Right lung (tissue), 10 donors: ENCODE measurements at places on chromosomes 2 and 18.

GRCh38 chr2:794554-795241 lies 117.5 kb upstream of the TMEM18 start:
- DNase-seq = peak; percentile 17

DNA sequence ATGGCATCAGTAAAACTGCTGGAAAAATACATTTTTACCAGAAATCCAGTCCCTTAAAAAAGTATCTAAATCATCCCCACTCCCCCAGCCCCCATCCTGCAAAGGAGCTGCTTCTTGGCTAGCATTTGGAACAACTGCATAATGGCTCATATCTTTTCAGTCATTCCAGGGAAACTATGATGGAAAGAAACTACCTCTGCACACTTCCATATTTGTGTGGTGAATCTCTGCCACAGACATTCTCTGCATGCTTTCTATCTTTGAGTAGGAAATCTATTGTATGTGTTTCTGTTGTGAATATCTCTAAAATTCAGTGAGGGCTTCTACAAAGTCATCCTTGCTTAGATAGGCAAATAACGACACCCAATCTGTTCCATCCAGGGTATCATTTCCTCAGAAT lies 632.3 kb downstream of the LRP1B start:
- DNase-seq = no peak

DNA sequence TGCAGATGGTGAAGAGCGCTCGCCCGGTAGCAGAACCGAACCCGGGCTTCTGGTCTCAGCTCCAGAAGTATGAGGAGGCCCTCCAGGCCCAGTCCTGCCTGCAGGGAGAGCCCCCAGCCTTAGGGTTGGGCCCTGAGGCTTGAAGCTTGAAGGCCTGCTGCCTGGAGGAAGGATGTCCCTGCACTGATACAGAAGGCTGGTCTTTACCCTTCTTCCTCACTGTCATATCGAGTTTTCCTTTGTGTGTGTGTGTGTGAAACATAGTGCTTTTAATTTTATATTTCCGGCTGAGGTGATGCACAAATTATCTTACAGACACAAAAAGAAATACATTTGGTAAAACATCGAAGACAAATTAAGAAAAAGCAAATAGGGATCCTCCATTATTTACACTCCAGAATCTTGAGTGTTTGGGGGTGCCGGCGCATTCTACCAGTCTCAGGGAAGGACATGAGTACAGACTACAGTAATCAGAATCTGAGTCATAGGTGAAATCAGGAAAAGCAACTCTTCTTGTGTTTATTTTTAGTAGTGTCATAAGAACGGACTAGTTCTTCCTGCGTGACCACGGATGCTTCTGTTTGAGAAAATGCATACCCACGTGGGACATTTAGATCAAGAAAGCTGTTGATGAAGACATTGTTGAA lies 1.3 kb downstream of the DUSP28 start:
- DNase-seq = no peak

DNA sequence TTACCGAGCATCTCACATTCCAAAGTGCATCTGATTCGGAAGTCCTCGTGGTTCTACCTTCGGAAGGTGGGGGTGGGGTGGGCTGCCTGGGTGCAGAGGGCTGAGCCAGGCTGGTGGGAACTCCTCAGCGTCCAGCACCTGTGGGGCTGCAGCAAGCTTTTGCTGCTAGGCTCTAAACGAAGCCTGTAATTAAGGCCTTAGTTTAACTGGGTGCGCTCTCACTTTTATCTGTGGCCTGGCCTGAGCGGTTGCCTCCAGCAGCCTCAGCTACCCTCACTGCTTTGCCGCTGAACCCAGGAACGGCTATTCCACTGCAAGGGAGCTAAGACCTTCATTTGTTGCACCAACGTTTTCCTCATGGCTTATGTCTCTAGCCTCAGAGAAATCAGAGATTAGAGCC lies 48.4 kb downstream of the TMEM17 start:
- DNase-seq = no peak

GRCh38 chr2:25034081-25034480 lies 7.8 kb upstream of the EFR3B start:
- no peak for DNase-seq

GRCh38 chr2:197804758-197805714 lies 643 bp downstream of the PLCL1 start:
- no peak for DNase-seq

- DNase-seq = peak; percentile 20
These were observed at the start of gene SLC4A3 for GRCh38 chr2:219627103-219628100. Gene SLC4A3, plus strand, starts transcription at chr2:219627630. Its CDS starts 363 bp downstream, at chr2:219627993.

DNA sequence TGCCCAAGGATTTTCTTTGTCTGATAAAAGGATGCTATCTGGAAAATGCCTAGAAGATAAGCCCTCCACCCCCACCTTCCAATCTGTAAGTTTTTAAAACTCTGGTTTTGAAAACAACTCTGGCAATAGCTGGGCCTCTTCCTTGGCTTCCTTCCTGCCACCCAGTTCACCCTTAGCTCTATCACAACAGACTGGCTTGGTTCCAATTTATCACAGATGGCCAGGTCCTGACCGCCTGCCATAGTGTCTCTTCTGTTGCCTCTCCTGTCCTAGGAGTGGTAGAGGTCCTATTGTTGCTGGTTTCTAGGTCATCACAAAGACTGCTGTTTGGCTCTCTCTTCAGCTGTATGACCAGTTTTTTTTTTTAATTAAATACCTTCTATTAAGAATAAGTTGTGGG lies 1727.9 kb upstream of the SLC39A10 start:
- DNase-seq = no peak

- DNase-seq = no peak
These were observed 467.0 kb upstream of the PKDCC start for GRCh38 chr2:41580806-41581205.

DNA sequence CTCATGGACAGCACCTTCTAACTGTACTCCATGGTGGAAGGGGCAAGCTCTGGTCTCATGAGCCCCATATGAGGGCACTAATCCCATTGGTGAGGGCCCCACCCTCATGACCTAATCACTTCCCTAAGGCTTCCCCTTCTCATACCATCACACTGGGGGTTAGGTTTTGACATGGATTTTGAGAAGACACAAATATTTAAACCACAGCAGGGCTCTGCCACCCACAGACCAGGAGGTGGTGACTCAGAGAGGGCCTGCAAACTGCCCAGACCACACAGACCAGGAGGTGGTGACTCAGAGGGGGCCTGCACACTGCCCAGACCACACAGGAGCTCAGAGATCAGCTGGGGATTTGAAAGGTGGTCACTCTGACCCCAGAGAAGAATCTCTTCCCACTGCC lies 222.0 kb downstream of the KLHL29 start:
- DNase-seq = no peak

- DNase-seq = no peak
These were observed 171.8 kb upstream of the KLHL29 start for GRCh38 chr2:23213196-23213595.

- peak; percentile 85 for DNase-seq
These were observed at the start of gene CCDC93 for GRCh38 chr2:118013724-118014491. Gene CCDC93, minus strand, starts transcription at chr2:118014070. Its CDS starts 75 bp downstream, at chr2:118013995.

DNA sequence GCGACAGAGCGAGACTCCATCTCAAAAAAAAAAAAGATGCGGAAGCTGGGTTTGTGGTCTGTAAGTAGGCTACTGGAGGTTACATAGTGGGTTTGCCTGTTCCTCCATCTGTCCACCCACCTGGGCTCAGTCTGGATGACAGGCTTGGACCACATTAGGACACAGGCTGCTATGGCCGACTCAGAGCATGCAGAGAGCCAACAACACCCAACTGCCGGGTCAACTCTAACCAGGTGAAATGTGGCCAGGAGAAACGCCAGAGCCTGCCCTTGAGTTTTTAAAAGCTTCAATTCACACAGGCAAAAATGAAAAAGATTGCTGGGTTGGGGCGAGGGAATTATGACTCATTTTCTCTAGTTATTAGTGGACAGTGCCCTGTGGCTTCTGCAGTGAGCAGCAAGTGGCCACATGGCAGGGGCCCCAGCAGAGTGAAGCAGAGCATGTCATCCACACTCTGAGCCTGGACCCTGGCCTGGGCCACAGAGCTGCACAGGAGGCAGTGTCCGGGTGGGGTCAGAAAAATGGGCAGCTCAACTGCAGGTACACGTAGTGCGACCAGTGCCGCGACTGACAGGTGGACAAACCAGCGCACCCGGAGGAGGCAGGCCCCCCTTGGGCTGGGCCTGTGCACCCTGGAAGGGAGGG lies 67.4 kb downstream of the BIN1 start:
- DNase-seq = no peak

- DNase-seq = no peak
These were observed 294.5 kb downstream of the PRKCE start for GRCh38 chr2:45946023-45946422.

GRCh38 chr18:27952741-27953140 lies 224.2 kb downstream of the CDH2 start:
- no peak for DNase-seq

DNA sequence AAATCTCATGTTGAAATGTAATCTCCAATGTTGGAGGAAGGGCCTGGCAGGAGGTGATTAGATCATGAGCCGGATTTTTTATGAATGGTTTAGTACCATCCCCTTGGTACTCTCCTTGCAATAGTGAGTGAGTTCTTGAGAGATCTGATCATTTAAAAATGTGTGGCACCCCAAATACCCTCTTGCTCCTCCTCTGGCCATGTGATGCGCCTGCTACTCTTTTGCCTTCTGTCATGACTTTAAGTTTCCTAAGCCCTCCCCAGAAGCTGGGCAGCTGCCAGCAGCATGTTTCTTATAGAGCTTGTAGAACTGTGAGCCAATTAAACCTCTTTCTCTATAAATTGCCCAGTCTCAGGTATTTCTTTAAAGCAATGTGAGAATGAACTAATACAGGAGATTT lies 72.6 kb upstream of the FIGN start:
- no peak for DNase-seq

GRCh38 chr2:212997526-212998020 lies 153.8 kb downstream of the IKZF2 start:
- DNase-seq = no peak
